ENCODE measurements at places on chromosomes 6 and 20. TPM values are rescaled to one million over a fixed set of nuclear protein-coding genes. Genes with fewer than 3 reads are reported as not detected.

The KIF25 gene
- 0.64 TPM for total RNA-seq

The GSTA2 gene
- total RNA-seq = not detected

The SIRPD gene
- not detected for total RNA-seq

The GSTA3 gene
- not detected for total RNA-seq

The DHX35 gene
- total RNA-seq = 13.1 TPM

The PTCRA gene
- total RNA-seq = not detected

The PSMA7 gene
- 72.6 TPM for total RNA-seq

The RIMS4 gene
- 25.8 TPM for total RNA-seq

The GMPR gene
- total RNA-seq = 3.9 TPM

The SLA2 gene
- 0.09 TPM for total RNA-seq

The FILIP1 gene
- 1.5 TPM for total RNA-seq

The LPIN3 gene
- total RNA-seq = 0.36 TPM
